ENCODE measurements at places on chromosomes 3 and 15.
A peak's percentile ranks its signal among the peaks of the same experiment; 100 is the strongest.

DNA sequence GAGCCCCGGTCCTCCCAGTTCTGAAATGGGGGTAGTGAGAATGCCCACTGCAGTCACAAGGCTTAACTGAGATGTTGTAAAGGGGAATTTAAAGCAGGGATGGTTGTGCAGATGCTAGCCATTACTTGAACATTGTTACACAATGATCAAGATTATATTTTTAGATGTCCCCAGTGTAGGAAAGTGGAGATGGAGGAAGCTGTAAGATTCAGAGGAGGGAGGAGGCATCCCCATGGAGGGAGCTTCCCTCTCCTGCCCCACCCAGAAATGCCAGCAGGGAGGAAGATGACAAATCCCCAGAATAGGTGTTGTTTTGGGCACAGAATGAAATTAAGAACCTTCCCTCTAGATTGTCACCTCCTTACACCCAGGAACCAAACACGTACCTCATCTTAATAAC, 46.1 kb downstream of the EFCAB12 start:
- DNase-seq: no peak

GRCh38 chr3:121520510-121520909, 25.3 kb downstream of the POLQ start:
- DNase-seq: no peak

GRCh38 chr3:38015485-38015884, 14.0 kb downstream of the PLCD1 start:
- DNase-seq: no peak

DNA sequence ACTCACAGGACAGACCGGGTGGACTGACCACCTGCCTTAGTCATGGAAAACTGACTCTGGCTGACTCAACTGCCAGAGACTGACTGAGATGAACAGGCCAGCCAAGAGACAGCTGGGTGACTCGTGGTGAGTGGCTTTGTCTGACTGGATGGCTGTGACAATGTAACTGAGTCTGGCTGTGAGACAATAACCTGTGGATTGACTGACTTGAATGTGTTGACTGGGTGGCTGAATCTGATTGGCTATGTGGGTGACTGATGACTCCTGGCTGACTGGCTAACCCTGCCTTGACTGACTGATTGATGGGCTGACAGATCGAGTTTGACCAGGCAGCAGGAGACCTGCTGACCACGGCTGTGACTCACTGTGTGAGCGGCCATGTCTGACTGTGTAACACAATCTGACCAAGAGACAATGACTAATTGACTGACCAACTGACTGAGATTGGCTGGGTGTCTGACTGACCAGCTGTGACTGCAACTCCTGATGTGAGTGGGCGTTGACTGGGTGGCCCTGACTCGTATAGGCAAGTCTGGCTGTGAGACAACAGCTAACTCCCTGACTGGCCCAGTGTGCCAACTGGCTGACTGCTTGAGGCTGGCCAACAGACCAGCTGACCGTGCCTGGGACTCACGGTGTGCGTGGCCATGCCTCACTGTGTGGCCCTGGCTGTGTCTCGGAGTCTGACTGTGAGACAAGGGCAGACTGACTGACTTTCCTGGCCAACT, 509.1 kb downstream of the SHQ1 start:
- DNase-seq: peak; percentile 80

- DNase-seq: peak; percentile 32
Observed at GRCh38 chr3:159929171-159930141, 59.2 kb upstream of the IL12A start.

GRCh38 chr3:110526777-110527727, 544.6 kb upstream of the NECTIN3 start:
- no peak for DNase-seq

Measured in activated naive CD4-positive, alpha-beta T cell treated with anti-CD3 and anti-CD28 coated beads for 36 hours (primary cell).